ENCODE measurements at places on chromosomes 11 and 22.

GRCh38 chr11:96045622-96046456 lies 121.9 kb upstream of the MTMR2 start:
- no peak for DNase-seq

GRCh38 chr11:44016131-44016530 lies 31.6 kb upstream of the ACCSL start:
- no peak for DNase-seq

GRCh38 chr22:46366801-46367706 lies 31.5 kb downstream of the TRMU start:
- no peak for DNase-seq

GRCh38 chr11:125358254-125358840 lies 137.7 kb downstream of the FEZ1 start:
- no peak for DNase-seq

- DNase-seq: no peak
Measured at GRCh38 chr22:48688366-48688765, 1139.3 kb downstream of the BRD1 start.

GRCh38 chr11:115256397-115257197 lies 247.6 kb downstream of the CADM1 start:
- DNase-seq: peak; percentile 1

- DNase-seq: no peak
Measured at GRCh38 chr11:110028921-110029320, 64.3 kb upstream of the ZC3H12C start.

DNA sequence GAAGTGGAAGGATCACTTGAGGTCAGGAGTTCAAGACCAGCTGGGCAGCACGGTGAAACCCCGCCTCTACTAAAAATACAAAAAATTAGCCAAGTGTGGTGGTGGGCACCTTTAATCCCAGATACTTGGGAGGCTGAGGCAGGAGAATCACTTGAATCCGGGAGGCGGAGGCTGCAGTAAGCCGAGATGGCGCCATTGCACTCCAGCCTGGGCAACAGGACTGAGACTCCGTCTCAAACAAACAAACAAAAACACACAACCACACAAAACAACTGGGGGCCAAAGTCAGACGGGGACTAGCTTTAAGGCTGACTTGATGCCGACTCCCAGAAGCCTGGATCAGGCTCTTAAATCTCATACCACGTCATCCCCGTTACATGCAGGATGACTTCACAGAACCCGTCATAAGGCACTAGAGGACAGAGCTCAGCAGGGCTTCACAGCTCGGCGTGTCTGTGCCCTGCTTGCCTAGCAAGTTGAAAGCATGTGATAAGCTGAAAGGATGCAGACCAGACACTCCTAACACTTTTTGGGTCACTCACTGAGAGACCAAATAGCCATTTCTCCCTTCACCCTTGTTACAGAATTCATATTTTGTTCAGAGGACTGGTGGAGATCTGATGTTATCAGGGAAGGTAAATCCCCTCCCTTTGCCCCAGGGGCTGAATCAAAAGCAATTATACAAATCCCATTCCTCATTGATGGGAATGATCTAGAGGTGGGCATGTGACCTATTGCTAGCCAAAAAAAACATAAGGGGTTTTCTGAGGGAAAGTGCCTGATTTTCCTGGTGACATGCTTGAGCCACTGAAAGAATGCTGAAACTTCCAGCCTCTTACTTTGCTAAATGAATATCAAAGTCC lies 65.4 kb downstream of the GAB2 start:
- no peak for DNase-seq

Data from activated CD8-positive, alpha-beta memory T cell treated with anti-CD3 and anti-CD28 coated beads for 4 hours (primary cell).